ENCODE measurements at places on chromosomes 4 and X.

- no peak for DNase-seq
These were observed 6.0 kb upstream of the TEC start for GRCh38 chr4:48275686-48276085.

GRCh38 chrX:69503228-69503781 is 821 bp upstream of the NALF2 start:
- DNase-seq, result no peak

- no peak for DNase-seq
These were observed 2.0 kb upstream of the GPR34 start for GRCh38 chrX:41686788-41687187.

- no peak for DNase-seq
These were observed 7.3 kb upstream of the SEL1L3 start for GRCh38 chr4:25870081-25870480.

- no peak for DNase-seq
These were observed 161.3 kb upstream of the PSAPL1 start for GRCh38 chr4:7595934-7596461.

- no peak for DNase-seq
These were observed 834 bp downstream of the NHS start for GRCh38 chrX:17375637-17376430.

GRCh38 chrX:57453901-57454300 is 137.9 kb upstream of the ZXDB start:
- DNase-seq, result no peak

GRCh38 chrX:802846-803245 is 172.3 kb downstream of the SHOX start:
- no peak for DNase-seq

DNA sequence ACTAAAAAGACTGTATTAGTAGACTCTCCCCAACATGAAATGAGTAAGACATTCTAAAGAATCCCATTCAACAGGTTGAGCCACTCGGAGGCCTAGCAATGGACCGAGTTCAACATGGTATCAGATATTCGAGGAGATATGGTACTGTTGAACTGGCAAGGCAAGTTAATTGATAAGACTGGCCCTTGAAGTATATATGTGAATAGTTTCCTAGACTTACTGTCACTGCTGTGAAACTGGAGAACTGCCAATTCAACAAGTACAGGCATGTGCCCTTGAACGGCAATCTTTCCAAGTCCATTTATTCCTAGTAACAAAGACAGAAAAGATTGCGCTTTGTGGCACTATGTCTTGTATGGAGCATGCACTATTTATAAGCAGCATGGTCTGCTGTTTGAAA is 24.4 kb downstream of the FAT1 start:
- DNase-seq, result no peak

DNA sequence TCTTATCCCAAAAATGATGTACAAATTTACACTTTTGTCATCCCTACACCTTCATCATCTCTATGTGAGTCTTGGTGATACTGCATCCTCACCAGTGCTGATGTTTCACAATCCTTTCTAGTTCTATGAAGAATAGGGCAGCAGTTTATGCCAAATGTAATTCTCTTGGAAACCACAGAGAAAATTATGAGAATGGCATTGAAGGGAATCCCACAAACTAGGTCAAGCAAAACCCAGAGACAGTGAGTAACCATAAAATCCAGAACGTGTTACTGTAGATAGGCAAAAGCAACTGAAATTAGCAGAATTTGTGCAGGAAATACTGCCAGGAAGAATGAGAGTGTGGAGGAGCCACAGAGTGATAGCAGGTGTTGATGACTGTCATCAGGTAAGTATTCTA is 24.5 kb downstream of the IL15 start:
- no peak for DNase-seq

DNA sequence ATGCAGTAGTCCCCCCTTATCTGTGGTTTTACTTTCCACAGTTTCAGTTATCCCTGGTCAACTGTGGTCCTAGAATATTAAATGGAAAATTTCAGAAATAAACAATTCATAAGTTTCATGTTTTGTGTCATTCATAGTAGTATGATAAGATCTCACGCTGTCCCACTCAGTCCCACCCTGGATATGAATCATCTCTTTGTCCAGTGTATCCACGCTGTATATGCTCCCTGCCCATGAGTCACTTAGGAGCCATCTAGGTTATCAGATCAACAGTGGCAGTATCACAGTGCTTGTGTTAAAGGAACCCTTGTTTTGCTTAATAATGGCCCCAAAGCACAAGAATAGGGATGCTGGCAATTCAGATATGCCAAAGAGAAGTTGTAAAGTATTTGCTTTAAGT is 16.2 kb upstream of the SYTL4 start:
- DNase-seq, result no peak

DNA sequence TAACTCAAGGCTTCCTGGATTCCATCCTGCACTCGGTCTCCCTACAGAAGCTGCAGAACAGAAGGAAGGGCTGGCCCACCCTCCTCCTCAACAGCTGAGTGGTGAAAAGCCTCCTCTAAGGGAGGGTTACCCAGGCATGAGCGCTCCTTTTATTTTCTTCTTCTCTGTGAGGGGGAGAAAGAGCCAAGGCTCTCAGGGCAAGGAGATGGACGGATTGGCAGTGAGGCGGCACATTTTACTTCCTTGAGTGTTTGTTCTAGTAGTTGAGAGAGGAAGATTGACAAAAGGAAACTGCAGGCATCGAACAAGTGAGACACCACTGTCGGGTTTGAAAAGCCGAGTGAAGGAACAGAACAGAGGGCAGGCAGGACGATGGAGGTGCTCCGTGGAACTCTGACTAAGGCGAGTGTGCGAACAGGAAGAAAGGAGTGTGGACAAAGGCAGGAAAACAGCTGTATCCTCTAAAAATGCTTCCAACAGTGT is 38.4 kb upstream of the STS start:
- no peak for DNase-seq

GRCh38 chrX:131217989-131218388 is 71.1 kb downstream of the IGSF1 start:
- DNase-seq, result no peak

DNA sequence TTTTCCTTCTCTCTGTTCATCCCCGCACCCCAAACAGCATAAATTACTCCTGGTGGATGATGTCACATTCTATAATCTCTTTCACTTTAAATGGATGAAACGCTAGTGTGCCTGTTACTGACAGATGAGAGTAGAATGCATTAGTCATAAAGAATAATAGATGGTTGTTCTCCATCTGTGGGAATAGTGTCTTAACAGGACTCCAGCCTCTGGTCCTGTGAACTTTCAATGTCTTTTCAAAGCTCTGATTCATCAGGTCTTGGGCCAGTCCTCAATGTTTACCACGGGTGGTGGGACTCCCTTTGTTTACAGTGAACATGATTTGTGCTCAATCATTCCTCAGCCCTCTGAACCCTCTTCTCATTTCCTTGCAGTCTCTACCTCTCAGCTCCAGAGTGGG is 182.6 kb downstream of the GABRB1 start:
- DNase-seq, result no peak

GRCh38 chr4:10253765-10254164 is 137.2 kb upstream of the WDR1 start:
- no peak for DNase-seq

DNA sequence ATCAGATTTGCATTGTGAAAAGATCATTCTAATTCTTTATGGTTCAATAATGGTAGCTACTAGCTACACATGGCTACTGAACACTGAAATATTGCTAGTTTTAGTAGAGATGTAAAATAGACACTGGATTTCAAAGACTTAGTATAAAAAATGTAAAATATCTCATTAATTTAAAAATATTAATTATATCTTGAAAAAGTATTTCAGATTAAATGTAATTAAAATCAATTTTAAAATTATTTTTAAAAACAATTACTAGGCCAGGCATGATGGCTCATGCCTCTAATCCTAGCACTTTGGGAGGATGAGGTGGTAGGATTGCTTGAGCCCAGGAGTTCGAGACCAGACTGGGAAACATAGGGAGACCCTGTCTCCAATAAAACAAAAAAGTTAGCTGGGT is 20.4 kb upstream of the TLR2 start:
- DNase-seq, result no peak

GRCh38 chr4:174435974-174436373 is 86.3 kb downstream of the HPGD start:
- DNase-seq, result no peak

DNA sequence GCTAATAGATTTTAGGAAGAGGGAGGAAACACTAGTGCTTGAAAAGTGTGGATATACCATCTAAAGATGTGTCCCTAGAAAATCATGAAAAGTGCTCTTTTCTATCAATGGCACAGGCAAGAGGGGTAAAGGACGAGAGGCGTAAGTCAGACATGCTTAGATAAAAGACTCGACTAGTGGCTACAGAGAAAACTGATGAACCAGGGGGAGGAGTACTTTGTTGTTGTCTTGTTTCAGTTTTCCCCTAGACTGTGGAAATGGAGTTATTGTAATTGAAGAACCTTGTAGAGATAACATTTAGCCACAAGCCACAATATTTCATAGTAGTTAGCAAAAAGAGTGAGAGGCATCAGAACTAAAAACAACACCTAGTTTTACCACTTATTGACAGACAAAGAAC is 21.4 kb downstream of the GALNTL6 start:
- DNase-seq, result no peak

DNA sequence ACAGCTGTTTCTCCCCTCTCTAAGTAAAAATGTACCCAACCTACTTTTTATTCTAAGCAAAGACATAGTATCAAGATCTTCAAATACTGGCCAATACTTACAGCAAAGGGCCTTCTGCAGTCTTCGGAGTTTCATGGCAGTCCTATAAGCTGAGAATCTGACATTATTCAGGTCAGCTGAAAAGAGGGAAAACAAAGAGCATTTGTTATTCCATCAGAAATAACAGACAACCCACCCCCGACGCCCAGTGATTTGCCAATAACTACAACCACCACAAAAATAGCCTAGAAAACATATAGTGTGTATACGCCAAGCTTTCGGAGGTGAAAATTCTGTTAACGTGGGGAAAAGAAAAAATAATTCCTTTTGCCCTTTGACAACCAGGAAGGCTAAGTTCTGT is 151.1 kb upstream of the FTHL17 start:
- no peak for DNase-seq

DNA sequence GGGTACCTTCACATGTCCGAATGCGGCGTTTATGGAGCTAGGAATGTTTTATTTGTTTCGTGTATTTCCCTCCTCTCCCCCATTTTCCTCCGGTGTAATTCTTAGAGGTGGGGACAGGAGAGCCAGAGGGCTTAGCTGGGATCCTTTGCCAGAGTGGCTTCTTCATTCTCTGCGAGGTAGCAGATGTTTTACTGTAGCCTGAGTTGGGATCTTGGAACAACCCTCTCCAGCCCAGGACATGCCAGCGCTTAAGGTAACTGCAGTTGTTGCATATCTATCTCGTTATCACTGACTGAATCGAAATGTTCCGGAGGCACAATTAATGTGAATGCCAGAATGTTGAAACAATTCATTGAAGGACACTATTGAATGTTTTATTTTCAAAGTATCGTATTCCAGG is 59.0 kb upstream of the DYNLT3 start:
- DNase-seq, result no peak

GRCh38 chrX:155966876-155967275 is 30.6 kb upstream of the IL9R start:
- DNase-seq, result no peak

DNA sequence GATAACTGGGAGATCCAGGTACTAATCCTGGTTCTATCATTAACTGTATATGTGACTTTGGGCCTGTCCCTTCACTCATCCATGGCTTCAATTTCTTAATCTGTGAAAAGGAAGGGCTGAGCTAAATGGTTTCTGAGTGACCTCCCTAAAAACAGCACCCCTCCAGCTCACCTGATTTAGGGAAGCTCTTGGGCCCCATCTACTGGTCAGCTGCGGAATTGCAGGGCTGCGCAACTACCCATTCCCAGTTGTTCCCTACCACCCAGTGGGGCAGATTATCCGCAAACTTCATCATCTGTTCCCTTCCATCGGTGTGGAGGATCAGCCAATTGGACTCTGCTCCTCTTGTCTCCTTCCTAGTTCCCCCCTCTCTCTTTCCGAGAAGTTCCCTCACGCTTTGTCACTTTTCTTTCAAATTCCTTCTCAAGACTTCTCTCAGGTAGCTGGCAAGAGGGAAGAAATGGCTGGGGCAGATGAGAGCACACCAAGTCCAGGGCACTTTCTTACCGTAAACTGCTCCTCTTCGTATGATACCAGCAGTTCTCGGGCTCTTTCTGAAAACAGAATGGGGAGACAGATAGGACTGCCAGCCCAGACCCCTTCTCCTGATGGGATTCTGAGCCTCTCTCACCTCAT is 5.8 kb downstream of the LAS1L start:
- DNase-seq, result peak; percentile 45

- DNase-seq, result no peak
These were observed 41.2 kb upstream of the ZC4H2 start for GRCh38 chrX:65017451-65017850.

GRCh38 chrX:24874604-24875247 is 141.0 kb downstream of the ARX start:
- DNase-seq, result no peak

DNA sequence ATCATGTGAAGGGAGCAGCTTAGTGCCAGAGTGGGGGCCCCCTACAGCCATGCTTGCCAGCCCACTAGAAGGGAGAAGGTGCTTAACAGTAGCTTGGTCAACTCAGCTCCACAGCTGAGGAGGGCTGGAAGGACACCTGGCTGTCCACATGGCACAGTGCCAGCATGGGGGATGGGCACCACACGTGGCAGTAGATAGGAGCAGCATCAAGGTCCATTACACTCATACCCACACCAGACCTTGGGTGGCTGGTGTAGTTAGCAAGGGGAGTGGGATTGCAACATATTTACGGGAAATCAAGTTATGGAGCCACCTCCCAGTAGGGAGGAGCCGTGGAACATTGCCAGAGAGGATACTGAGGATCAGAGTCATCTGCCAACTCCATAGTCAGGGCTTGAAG is 37.9 kb upstream of the SLC4A4 start:
- DNase-seq, result no peak

DNA sequence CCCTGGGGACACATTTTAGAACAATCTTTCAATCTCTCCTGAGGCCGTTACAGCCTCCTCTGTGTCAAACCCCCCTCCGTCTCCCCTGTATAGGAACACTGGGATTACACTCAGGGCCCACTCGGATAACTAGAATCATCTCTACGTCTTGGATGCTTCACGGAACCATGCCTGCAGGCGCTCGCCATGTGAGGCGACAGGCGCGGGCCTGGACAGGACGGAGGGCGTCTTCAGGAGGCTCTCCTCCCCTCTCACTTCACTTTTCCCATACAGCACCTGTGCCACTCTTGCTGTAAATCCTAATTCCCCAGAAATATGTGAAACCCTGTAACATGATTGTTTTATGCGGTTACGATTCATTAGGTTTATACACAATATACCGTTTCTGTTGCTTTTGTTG is 4.0 kb upstream of the IDUA start:
- DNase-seq, result no peak

GRCh38 chrX:16464369-16464768 is 185.6 kb upstream of the S100G start:
- no peak for DNase-seq

All from stimulated activated CD4-positive, alpha-beta T cell treated with anti-CD3 and anti-CD28 coated beads, Interleukin-12 subunit alpha, Interleukin-12 subunit beta, amount 100 ng/mL, for 24 hours (primary cell).